ENCODE measurements at places on chromosomes 5 and 9. TPM values are rescaled to one million over a fixed set of nuclear protein-coding genes. Genes with fewer than 3 reads are reported as not detected.

DNA sequence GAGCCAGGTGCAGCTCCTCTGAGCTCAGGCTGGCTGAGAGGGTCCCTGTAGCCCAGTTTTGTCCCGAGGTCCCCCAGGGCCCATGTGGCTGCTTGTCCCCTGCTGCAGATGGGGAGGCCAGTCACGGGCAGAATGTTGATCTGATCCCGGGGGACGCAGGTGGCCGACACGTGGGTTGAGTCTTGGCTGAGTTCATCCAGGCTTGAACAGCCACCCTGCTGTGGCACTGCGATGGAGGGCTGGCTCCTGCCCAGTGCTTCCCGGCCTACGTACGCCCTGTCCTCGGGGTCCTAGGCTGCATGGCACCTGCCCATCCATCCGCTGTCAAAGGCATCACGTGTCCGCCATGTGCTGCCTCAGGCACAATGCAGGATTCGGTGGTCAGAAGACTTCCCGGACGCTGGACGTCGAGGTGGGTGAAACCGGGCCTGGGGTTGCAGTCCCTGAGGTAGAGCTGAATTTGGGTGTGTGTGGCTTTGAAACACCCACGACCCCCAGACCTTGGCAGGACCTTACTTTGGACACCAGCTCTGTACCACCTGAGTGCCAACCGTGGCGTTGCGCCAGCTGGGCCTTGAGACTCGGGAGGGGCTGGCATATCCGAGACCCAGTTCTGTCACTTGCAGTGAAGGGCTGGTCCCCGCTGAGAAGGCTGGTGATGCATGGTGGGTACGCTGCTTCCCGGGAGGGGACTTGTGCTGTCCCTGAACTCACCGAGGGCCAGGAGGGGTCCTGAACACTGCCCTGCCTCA is 22.3 kb downstream of the RXRA start:
- no peak for DNase-seq

DNA sequence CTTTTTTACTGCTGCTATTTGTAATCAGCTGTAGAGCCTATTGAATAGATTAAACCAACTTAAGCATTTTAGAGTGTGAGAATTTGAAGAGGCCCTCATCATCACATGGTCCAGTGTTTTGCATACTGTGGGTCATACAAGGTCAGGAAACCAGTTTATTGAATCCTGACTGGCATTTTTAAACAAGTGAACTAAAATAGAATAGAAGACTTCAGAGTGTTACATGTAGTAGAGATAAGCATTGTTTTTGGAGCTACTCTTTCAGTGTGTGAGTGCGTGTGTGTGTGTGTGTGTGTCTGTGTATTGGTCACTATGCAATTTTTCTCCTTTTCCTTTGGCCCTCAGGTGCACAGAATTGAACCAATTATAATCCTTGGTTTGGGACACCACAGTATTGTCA is 114.4 kb downstream of the SLC28A3 start:
- no peak for DNase-seq

DNA sequence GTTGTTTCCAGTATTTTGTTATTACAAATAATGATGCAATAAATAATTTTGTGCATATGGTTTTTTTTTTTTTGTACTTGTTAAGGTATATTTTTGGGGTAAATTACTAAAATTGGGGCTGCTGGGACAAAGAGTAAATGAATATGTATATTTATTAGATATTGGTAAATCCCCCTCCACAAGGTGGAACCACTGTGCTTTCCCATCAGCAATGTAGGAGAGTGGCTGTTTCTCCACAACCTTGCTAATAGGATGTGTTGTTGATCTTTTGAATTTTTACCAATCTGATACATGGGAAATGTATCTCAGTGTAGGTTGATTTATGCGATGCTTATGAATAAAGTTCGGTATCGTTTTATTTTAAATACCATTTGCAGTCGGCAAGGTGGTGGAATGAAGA is 118.1 kb downstream of the TRPM3 start:
- no peak for DNase-seq

DNA sequence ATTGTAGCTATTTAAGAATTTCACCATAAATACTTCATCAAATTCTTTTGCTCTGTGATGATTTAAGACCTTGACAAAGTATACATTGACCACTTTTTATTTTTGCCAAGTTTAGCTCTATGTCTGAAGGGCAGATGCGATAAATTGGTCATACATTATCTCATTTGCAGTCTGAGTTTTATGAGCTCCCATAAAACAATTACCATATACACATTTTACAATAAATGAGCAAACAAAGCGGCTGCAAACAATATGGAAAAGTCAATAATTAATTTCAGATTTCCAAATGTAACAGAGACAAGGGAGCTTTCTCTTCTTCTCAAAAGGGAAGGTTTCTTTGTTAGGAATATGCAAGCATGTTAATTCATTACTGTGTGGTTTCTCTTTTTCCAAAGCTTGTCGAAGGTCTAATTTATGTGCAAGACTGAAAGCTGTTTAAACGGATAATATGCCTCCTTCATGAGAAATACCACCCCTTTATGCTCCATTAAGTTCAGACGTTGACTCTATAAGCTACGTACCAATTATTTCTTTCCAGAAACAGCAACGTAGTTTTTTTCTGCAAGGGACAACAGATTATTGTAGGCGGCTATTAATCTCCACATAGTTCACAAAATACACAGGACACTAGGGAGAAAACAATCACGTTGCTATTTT is 7.0 kb upstream of the IZUMO3 start:
- no peak for DNase-seq

The AQP7 gene
- 173 TPM for total RNA-seq

Data from left ventricle myocardium superior (tissue), 1 donor.